ENCODE measurements at places on chromosomes 5 and 9.

GRCh38 chr9:752681-753200, 88.8 kb upstream of the DMRT1 start:
- DNase-seq = no peak

DNA sequence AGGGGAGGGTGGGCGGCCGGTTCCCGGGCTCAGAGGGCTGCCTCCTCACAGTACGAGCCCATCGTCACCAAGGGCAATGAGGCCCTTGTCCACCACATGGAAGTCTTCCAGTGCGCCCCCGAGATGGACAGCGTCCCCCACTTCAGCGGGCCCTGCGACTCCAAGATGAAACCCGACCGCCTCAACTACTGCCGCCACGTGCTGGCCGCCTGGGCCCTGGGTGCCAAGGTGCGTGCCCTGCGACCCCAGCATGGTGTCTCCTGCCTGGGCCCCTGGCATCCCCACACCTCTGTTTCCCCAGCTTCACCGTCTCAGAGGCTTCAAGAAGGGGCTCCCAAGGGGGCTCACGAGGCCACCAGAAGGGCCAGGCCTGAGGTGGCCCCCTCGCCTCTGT, 7.2 kb downstream of the DBH start:
- no peak for DNase-seq

DNA sequence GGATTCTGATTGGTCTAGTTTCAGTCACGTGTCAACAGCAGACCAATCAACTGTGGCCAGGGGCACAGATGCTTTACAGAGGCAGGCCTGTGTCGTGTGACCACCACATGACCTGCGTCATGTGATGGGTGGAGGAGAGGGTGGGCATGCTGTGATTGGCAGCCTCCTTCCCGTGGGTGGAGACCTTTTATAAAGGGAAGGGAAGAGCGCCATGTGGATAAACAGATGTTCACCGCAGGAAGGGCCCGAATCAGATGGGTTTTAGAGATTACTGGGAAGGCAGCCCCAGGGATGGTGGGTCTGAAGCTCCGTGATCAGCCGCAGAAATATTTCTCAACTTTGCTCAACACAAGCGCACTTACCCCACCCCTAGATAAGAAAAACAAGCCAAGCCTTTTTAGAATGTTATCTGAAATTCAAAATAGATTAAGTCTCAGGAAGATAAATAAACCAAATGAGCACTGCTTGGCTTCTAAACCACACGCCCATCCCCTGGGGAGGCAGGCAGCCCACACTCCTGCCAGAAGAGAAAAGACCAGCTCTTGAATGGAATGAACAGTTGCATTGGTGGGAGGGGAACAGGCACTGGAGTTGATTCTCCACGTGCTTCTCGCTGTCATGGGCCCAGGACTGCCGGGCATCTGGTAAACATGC, 43.6 kb downstream of the ROPN1L start:
- no peak for DNase-seq

- DNase-seq = no peak
Observed at GRCh38 chr5:154614595-154614994, 136.6 kb upstream of the HAND1 start.

DNA sequence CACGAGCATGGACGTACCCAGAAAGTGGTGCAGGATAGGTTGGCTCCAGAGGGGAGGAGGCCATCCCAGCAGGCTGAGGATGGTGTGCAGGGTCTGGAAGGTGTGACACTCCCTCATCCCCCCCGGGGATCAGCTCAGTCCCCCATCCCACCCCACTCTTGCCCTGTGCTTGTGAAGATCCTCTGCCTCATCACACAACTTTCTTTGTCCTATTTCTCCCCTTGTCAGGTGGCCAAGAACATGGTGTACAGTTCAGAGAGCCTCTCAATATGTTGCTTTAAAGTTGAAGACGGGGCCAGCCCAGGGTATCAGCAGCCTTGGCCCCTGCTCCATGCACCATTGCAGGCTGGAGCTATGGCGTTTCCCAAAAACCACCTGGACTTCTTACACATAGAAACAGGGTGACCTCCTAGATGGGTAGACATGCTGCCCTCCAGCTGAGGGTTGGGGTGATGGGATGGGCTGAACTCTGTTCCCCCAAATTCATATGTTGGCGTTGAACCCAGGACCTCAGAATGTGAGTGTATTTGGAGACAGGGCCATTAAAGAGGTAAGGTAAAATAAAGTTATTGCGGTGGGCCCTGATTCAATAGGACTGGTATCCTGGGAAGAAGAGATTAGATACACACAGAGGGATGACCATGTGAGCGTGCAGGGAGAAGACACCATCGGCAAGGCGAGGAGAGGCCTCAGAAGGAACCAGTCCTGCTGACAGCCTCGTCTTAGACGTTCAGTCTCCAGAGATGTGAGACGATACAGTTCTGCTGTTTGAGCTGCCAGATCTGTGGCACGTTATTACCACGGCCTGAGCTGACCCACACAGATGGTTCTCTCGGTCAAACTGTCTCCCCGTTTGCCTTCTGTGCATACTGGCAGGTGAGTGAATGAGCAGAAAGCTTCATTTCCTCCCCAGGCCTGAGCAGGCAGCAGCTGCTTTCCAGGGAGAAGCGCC, 272.5 kb downstream of the GADD45G start:
- DNase-seq = no peak

DNA sequence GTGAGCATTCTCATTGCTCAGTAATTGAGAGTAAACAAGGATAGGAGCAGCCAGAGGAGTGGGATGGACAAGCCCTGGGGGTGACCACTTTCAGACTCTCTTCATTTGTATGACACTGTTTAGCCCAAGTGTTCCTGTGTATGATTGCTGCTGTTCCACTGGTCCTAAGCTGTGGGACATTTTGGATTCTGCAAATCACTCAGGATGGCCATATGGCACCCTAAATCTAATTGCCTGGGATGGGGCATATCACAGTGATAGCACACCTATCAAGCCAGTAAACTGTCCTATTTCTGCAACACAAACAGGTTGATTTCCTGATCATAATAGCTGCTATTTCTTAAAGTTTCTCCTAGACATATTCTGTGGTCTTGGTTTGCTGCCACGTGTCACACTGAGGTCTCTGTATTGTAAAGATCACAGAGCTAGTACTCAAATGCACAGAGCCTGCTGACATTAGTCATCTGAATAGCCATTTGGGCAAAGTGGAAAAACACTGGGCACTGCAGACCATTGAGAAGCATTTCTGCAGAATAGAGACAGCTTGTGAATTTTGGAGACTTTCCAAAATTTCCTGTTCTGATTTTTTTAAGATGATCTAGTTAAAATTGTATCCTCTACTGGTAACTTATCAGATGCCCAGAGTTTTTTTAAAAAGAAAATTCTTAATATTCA, 320.2 kb downstream of the RFX3 start:
- no peak for DNase-seq

- DNase-seq = no peak
Observed at GRCh38 chr9:76067696-76068095, 177.2 kb downstream of the PCSK5 start.

DNA sequence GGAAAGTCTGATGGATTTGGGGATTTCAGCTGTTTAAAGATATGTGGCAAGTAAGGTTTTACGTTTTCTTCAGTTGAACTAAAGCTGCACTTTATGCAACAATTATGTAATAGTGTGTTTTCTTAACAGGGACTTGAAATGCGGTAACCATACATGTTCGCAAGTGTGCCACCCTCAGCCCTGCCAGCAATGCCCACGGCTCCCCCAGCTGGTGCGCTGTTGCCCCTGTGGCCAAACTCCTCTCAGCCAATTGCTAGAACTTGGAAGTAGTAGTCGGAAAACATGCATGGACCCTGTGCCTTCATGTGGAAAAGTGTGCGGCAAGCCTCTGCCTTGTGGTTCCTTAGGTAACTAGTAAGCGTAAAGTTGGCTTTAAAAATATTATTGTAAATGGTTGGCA, 28.5 kb downstream of the NFX1 start:
- DNase-seq = no peak

DNA sequence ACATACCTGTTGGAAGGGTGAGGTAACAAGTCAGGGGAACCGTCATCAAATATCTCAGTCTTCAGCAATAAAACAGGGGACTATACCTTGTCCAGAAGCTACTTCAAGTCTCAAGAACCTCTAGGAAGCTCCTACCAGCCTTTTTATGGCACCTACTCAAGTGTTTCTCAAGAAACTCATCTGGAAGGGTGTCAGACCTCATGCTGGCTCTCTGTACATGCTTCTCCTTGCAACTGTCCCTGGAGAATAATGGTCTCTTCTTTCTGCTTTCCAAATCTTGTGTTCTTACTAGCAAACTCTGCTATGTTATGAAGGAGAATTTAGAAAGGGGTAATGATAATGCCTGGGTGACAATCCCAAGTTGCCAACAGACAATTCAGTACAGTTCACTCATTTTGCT, 8.3 kb upstream of the PTAR1 start:
- DNase-seq = no peak

- DNase-seq = no peak
Observed at GRCh38 chr5:131416729-131417128, 152.9 kb downstream of the CDC42SE2 start.

DNA sequence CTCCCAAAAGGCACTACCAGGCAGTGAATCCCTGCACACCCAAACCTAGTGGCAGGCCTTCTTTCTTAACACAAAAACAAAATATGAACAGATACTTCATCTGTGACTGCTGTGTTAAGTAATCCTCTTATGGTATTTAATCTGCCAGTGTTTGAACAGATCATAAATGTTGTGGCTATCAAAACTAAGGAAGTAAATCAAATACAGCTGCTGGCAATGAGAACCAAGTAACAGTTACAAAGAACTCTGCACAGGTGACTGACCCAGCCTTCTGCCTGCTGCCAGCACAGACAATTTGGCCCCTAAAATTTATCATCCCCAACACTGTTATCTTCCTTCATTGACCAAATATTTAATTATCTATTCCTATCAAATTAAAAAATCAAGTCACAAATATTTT, 78.0 kb downstream of the GNAQ start:
- no peak for DNase-seq

DNA sequence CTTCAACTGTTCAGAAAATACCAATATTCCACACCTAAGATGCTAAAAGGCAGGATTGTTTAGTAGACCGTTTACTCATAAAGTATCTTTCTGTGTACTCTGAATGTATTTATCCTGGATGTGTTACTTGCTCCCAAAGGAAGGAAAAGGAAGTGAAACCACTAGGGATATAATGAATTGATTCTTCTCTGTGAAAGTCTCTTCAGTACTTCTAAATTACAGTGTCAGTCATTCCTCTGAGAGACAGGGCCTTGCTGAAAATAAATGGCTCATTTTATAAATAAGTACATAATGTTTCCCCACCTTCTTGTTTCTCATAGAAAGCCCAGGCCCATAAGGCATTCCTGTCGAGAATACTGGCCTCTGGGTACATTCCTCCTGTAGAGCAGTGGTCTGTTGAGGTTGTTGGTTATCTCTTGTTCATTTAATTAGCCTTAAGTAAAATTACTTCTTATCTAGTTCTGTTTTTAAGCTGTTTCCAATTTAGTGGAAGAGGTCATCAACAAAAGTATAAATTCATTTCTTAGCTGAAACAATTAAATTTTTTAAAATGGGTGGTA, 1.6 kb downstream of the HAPLN1 start:
- no peak for DNase-seq

DNA sequence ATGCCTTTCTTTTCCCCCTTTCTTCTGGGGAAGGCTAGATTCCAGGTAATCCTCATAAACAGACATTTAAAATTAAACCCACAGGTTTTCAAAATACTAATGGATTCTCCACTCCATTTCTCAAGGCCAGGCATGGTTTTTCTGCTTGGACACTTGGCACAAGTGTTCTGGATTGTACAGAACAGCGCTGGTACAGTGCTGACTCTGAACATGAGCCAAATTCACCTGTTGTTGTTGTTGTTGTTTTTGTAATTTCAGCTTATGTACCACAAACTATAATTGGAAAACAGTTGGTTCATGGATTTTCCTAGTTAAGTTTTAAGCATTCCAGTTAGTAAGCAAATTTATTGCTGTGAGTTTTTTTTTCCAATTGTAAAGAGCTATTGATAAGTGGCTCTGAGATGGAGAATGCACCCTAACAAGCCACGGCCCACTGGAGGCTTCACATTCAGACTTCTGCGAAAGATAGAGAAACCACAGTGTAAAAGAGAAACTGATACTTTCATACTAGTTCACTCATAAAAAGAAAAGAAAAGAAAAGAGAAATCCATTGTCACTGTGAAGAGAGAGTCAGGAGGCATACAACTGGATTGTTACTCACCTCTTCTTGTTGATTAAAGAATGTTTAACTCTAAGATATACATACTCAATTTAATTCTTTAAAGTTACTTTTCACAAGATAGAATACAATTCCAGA, 16.2 kb upstream of the ITGA1 start:
- DNase-seq = peak; percentile 68

- no peak for DNase-seq
Observed at GRCh38 chr9:120681121-120681520, 33.1 kb downstream of the MEGF9 start.

GRCh38 chr9:125532812-125533594, 174.0 kb downstream of the MAPKAP1 start:
- DNase-seq = no peak

GRCh38 chr9:121776739-121777637, 125.6 kb downstream of the DAB2IP start:
- DNase-seq = no peak

GRCh38 chr5:42855811-42856210, 44.1 kb upstream of the SELENOP start:
- no peak for DNase-seq

DNA sequence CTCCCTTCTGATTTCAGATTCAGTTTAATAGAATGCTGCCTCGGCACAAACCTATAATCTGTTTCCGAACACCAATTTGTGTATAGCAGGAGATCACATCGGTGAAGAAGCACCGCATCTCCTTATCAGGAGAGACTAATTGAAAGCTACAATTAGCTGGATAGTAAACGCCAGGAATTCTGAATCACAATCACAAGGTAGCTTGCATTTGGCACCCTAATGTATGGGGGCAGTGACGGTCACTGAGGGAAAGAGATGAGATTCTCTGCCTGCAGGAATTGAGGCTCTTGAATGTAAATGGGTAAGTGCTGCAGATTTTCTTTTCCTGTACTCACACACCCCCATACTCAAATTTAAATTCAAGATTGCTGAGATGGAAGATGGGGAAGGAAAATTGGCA, 373.6 kb upstream of the ZNF608 start:
- DNase-seq = no peak

DNA sequence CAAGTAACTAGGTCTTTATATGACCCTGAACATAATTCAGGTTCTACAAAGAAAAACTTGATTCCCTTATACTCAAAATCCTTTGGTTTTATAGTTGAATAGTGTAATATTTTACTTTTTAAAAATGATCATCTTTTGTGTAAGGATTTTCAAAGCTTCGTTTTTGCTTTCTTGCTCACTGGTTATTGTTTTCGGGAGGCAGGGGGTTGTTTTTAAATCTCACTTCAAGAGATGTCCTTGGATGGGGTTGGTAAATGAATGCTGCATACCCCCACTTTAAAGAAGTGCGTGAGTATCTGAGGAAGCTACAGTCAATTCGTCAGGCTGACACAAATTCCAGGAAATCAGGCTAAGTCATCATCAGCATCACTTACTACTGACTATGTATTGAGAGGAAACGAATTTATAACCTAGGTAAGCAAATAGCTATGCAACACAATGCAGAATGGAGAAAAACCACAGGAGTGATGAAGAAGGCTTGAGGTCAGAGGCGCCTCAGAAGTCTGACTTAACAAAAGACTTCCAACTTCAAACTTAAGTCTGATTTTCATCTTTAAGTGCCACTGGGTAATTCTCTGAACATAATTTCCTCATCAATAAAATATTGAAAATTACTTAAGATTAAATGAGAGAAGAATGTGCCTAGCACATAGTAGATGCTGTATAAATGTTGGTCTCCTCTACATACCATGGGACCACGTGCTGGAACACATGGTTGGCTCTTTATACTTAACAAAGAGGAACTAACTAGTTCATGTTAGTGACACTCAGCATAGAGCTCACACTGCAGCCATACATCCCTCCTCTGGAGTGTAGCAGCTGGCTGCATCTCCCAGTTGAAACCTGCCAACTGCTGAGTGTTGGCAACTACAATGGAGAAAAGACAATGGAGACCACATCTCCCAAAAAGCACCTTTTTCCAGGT, 106.0 kb upstream of the KIF2A start:
- no peak for DNase-seq
